Femur (tissue), 1 donor: ENCODE measurements at places on chromosomes 12 and 14.

GRCh38 chr12:62785941-62786559, 148.9 kb downstream of the PPM1H start:
- peak; percentile 69 for DNase-seq

GRCh38 chr12:31440586-31440985, 114.6 kb upstream of the SINHCAF start:
- DNase-seq = no peak

DNA sequence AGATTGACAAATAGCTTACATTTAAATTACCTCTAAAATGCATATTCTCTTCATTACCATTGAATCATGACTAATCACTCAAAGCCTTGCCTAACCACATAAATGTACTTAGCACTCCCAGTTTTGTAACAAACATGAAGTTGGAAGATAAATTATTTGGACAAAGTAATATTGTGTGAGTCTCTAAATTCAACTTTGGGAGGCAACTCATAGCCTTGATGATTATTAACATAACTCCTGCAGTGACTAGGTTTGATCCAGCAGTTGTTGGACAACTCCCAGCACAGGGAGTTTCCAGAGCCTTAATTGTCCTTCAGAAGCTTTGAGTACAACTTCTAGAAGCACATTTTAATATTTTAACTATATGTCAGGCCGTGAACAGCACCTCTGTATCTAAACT, 153.4 kb upstream of the PDZRN4 start:
- DNase-seq = no peak

- peak; percentile 16 for DNase-seq
Measured at GRCh38 chr12:76470028-76470939, 89.3 kb downstream of the OSBPL8 start.

- no peak for DNase-seq
Measured at GRCh38 chr12:33988197-33988805, 34.0 kb upstream of the ALG10 start.
